ENCODE measurements at places on chromosomes 5 and 9.

- no peak for DNase-seq
Measured at GRCh38 chr9:105403552-105404248, 44.1 kb upstream of the FSD1L start.

DNA sequence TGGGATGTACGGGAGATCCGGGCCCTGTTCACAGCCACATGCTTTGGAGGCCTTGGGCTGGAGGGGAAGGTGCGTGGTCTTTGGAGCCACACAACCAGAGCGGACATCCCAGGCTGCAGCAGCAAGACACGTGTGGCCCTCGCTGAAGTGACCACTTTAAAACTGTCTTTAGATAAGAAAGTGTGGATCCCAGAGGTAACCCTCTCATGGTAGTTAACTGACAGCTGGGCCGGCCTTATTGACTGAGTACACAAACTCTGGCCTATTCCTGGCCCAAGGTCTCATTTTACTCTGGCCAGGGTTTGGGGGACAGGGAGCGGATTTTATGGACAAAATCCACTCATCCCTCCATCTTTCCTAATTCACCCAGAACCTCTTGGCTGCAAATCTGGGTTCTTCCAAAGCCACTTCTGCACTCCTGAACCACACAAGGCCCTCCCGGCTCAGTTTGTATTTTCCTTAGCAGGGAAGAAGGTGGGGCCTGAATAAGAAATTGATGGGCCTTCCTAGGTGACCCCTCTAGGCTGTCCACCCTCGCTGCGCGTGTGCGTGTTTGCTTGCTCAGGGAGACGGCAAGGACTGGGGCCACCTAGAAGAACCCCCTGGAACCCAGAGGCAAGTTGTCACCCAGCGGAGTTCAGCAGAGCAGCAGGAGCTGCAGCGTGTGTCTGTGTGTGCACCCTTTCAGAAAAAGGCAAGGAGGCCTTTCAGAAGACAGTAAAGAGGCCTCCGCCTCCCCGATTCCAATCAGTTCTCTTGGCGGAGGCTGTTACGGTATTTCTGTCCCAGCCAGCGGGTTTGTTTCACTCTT, 73.3 kb upstream of the ORM1 start:
- DNase-seq = no peak

GRCh38 chr9:125439434-125440272, 178.0 kb downstream of the GAPVD1 start:
- no peak for DNase-seq

DNA sequence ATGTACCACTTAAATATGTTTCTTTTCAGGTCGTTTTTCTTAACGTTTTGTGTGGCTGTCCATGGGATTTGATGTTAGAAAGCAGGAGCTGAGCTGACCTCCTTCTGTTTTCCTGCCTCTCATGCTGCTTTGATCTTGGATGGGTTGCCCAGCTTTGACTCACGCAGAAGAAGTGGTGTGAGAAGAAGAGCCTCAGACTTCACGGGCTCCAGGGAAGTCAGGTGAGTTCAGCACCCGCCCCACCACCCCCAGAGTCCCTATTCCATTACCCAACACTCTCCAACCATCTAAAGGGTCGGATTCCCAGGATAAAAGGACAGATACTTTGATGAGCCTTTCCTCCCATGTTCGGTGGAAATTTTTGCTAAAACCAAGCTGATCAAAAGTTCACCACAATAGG, 373.4 kb downstream of the IRX2 start:
- no peak for DNase-seq

- DNase-seq = no peak
Measured at GRCh38 chr9:2257248-2257929, 242.2 kb downstream of the SMARCA2 start.

DNA sequence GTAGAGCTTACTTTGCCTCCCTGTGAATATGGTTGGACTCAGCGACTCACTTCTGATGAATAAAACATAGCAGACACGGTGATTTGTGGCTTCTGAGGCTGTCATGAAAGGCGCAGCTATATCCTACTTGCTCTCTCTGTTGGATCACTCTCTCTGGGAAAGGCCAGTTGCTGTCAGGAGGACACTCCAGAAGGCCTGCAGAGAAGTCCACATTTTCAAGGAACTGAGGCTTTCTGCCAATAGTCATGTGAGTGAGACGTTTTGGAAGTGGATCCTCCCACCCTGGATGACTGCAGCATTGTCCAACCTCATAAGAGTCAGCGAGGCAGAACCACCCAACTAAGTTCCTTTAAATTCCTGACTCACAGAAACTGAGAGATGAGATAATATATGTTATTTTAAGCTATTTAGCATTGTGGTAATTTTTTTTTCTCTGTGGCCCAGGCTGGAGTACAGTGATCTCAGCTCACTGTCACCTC, 156.0 kb upstream of the MAST4 start:
- DNase-seq = no peak

DNA sequence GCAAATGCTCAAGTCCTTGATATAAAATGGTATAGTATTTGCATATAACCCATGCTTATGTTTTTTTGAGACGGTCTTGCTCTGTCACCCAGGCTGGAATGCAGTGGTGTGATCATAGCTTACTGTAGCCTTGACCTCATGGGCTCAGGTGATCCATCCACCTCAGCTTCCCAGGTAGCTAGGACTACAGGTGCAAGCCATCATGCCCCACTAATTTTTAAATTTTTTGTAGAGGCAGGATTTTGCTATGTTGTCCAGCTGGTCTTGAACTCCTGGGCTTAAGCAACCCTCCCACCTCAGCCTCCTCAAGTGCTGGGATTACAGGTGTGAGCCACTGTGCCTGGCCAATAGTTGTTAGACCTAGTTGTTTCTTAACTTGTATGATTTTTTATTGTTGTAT, 17.3 kb downstream of the SLC36A3 start:
- no peak for DNase-seq

DNA sequence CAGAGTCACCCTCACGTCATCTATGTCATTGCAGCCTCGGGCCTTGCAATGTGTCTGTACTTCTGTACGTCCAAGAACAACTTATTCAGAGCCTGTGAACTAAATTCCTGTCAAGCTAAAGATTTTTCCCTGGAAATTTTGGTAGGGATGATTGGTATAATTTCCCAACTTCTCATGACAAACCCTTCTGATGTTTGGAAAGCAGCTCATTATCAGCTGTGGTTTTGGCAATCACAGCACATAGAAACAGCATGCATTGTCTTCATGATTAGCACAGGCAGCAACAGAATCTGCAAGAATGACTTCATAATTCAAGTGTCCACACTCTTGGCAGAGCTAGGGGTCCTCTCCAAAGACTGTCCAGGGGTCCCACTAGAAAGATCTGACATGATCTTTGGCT, 49.5 kb downstream of the APBA1 start:
- DNase-seq = no peak

- no peak for DNase-seq
Measured at GRCh38 chr5:59893429-59894227, at the start of gene PDE4D. Gene PDE4D, minus strand, starts transcription at chr5:59893726.

DNA sequence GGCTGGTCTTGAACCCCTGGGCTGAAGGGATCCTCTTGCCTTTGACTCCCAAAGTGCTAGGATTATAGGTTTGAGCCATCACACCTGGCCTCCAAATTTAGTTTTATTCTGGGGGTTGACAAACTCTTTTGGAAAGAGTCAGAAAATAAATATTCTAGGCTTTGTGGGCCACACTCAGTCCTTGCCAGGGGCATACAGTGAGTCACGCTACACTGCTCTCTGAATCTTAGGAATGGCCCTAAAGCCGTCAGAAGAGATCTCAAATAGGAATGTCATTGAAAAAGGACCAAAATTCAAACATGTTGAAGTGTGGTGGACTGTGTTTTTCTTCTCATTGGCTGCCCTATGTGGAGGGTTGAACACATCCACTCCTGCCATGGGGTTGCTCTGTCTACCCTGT, 127.7 kb upstream of the BASP1 start:
- DNase-seq = no peak

DNA sequence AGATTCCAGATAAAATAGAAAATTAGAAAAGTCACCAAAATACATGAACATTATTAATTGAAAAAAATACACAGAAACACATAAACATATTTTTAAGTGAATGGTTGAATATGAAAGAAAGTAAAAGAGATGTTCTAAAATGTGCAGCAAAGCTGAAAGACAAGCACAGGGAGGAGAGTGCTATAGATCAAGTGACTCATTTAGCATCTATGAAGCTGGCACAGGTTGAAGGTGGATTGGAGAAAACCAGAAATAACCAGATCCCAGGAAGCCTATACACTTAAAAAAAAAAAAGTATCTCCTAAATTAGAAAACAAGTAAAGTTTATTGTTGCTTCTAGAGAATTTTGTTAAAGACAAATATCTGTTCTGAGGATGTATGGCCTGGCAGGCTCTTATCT, 338.9 kb downstream of the CDH12 start:
- DNase-seq = no peak

- DNase-seq = no peak
Measured at GRCh38 chr5:116880150-116880549, 305.5 kb upstream of the SEMA6A start.

- DNase-seq = no peak
Measured at GRCh38 chr5:83015676-83016075, 61.5 kb downstream of the TMEM167A start.

DNA sequence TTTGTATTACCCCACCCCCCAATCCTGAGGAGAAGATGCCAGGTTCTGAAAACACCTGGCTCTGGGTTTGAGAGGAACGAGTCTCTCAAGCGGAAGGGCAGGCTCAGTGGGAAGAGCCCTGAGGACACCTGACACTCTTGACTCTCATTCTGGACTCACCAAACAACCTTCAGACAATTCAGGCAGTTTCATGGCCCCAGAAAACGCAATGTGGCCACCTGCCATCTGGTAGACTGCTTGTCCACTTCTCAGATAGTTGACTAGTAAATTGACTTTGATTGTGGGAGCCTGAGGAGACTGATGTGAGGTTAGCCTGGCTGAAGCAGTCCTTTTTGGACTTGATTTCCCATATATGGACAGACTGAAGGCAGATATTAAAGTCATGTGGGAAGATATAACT, 117.5 kb upstream of the FSTL4 start:
- no peak for DNase-seq

DNA sequence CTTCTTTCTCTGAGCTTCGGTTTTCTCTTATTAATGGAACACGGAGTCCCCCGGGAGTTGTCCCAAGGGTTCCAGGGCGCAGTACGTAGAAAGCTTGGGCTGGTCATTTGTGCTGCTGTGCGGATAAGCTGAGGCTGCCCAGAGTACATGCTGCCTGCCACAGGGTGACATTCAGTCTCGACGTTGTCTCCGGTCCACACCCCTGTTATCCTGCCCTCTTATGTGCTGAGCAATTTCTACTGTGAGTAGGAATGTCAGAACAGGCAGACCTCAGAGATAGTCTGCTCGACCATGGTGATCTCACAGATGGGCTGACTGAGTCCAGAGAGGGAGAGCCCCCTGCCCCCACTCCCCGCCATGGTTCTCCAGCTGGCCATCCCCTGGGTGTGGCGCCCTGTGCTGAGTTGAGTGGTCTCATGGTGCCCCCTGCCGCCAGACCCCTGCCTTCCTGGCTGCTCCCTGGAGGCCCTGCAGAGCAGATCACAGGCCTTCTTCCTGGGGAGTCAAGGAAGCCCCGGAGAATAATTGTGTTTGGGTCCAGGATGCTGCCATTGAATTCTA, 124.0 kb downstream of the RGS3 start:
- DNase-seq = no peak

GRCh38 chr5:178524093-178524882, 65.9 kb downstream of the COL23A1 start:
- no peak for DNase-seq

DNA sequence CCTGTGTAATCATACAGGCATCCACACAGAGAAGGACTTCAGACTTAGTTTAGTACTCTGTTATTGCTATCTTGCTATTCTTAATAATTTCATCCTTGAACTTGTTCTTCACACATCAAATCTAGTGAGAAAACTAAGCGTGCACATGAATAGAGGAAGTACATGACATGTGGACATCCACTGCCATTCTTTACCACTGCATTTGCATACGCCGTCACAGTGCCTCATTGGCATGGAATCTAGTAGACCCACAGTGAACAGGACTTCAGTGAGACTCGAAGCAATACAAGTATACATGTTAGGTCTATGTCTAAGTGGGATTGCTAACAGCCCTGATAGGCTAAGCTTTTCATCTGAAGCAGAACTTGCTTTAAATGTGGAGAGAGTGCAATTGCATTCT, 592.1 kb downstream of the TLE4 start:
- no peak for DNase-seq

GRCh38 chr9:105690742-105691141, 3.6 kb upstream of the TMEM38B start:
- DNase-seq = no peak

GRCh38 chr5:139839232-139839815, 43.7 kb downstream of the PSD2 start:
- DNase-seq = no peak
